ENCODE measurements at places on chromosomes 3 and 15.

DNA sequence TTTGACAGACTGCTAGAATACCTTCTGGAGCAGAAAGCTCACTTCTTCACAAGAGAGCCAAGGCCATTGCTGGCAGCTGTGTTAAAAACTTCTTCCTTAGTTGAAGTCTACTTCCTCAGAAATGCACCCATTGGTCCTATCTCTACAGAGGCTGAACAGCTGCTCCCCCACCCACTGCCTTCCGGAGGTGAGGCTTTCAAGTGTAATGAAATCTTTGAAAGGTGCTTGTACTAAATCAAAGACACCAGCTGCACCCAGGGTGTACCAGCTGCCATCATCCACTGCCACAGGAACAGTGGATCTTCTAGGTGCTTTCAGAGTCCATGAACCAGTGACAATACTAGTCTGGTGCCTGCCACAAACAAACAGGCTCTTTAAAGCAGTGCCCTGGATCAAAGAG lies 26.4 kb upstream of the HERC1 start:
- no peak for DNase-seq

- DNase-seq = no peak
Measured at GRCh38 chr3:115624901-115625300, 1.6 kb downstream of the GAP43 start.

DNA sequence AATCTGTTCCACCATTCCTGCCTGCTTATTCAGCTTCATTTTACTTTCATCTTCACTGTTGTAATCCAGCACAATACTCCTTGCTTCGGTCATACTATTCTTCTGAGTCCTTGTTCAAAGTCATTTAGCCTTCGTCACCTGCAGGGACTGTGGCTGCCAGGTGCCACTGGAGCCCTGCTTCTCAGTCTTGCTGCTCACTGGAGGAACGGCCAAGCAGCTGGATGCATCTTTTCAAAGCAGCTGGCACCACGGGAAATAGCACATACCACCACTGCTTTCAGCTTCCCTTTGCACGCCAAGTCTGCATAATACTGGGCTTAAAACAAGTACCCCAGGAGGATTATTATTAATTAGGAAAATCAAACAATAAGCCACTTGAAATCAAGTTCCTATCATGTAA lies 287.6 kb downstream of the BCHE start:
- no peak for DNase-seq

- DNase-seq = no peak
Measured at GRCh38 chr3:99504258-99504657, 134.1 kb upstream of the COL8A1 start.

DNA sequence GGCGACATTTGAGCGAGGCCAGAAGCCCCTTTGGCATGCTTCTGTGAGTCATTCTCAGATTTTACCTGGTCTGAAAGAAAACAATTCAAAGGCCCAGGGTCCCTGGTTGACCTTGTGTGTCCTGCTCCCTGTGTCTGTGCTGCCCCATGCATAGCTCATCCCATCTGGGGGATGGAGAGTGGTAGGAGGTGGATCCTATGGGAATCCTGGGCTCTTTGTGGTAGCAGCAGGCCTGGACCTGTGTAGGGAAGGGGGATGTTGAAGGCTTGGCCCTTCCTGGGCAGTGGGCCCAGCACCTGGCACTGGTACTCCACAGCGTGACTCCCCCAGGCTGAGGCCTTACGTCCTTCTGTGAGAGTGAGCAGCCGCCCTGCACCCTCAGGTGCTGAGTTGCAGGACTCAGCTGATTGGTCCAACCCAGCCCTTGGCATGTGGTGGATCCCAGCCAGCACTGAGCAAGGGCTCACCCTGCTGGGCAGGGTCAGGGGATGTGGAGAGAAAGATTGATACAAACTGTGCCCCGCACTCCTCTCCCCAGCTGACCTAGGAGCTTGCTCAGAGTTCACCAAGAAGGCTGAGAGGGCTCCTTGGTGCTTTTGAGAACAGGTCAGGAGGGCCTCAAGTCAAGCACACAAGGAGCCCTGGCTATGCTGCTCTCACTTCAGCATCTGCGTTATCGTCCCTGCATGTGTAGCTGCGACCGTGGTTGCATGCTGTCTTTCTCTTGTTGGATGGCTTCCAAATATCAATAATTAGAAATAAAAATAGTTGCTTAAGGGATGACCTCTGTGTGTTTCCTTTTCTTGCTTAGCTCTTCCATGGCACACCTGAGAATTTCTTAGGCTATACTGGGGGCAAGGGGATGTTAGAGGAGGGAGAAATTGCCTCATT lies 21.4 kb upstream of the JMJD7 start:
- DNase-seq = no peak

- DNase-seq = no peak
Measured at GRCh38 chr15:73965094-73965757, 26.9 kb downstream of the STOML1 start.

GRCh38 chr15:46732060-46732459 lies 985.2 kb upstream of the SEMA6D start:
- no peak for DNase-seq

GRCh38 chr15:101114610-101115009 lies 137.2 kb downstream of the CHSY1 start:
- no peak for DNase-seq

GRCh38 chr3:133042778-133043177 lies 4.6 kb downstream of the TMEM108 start:
- DNase-seq = no peak

DNA sequence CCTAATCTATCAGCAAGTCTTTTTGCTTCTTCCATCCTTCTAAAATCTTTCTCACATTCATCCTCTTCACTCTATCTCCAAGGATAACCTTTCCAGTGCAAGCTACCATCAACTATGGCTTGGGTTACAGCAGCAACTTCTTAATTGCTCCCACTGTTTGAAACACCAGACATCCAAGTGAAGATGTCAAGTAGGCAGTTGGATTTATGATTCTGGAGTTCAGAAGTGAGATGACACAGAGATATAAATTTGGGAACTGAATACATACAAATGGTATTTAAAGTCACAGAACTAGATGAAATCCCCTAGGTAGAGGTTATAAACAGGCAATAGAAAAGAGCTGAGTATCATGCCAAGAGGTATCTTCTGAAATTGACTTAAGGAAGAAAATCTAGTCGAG lies 3.7 kb downstream of the UBR1 start:
- DNase-seq = no peak

- no peak for DNase-seq
Measured at GRCh38 chr3:107987036-107987939, 103.5 kb downstream of the CD47 start.

DNA sequence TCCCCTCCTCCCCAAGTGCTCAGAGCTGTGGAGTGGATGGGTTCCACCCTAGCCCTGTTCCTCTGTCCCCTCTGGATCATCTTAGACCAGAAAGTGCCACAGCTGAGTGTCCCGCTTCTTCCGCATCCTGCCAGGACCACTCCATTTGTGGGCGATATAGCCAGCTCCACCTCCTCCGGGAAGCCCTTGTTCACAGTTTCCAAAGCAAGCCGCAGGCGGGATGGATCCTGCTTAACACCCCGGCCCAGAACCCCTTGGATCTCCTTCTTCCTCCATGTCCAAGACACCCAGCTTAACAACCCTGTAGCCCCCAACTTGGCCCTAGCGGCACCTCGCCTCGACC lies 490 bp upstream of the ALAS1 start:
- no peak for DNase-seq

DNA sequence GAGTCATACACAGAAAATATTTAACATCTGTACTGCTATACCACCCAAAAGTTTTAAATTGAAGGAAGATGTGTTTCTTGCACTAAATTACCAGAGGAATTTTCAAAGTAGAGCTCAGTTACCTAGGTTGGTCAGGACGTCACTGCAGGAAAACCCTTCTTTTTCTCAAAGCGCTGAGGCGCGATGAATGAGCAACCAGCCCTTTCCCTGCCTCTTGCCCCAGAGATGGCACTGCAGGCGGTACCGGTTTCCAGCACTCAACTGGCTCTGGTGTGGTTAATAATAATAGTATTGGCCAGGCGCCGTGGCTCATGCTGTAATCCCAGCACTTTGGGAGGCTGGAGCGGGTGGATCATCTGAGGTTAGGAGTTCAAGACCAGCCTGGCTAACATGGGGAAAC lies 49.3 kb downstream of the HES1 start:
- DNase-seq = no peak

GRCh38 chr15:59686389-59686788 lies 2.7 kb downstream of the BNIP2 start:
- DNase-seq = no peak

DNA sequence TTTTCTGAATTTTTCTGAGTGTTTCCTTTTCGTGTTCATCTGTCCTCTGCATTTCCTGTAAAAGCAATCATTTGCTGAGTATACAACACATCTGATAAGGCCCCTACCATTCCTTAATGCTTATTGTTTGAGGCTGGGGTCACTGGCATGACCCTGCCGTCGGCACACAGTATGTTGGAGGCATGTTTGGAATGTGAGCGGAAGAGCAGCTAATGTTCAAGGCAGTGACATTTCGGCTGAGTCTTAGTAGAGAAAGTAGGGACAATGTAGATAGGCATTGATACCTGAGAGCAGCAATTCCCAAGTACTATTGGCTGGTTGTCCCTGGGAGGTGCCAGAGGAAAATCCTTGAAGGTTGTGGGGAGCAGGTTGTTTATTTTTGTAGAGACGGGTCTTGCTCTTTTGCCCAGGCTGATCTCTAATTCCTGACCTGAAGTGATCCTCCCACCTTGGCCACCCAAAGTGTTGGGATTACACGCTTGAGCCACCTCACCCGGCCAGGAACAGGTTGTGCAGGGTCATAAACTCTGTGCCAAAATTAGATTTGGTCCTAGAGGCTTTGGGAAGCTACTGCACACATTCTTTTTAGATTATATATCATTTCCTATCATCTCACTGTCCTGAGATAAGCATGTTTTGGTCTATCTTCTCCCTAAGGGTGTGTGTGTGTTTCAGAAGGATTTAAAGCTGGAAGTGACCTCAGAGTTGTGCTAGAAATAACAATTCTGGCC lies 13.5 kb downstream of the PTPN23 start:
- no peak for DNase-seq

- DNase-seq = no peak
Measured at GRCh38 chr15:34206011-34206410, 3.9 kb downstream of the KATNBL1 start.

- DNase-seq = peak; percentile 1
Measured at GRCh38 chr15:78000091-78000926, 77.2 kb downstream of the TBC1D2B start.

GRCh38 chr15:54373332-54373731 lies 395.1 kb downstream of the UNC13C start:
- DNase-seq = no peak

DNA sequence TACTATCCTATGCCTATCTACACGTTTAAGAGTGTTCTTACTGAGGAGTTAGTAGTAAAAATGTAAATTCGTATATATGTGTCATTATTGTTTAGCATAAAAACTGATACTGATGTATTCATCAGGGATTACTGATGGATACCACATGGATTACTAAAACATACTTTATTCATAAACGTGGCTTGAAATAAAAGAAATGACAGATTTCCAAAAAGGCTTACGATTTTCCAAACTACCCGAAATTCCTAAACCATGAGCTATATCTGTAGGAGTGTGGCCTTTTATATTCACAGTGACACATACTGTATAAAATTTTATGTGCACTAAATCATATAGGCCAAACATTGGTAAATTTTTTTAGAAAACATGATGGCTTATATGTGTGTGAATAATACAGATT lies 6.9 kb downstream of the TSC22D2 start:
- no peak for DNase-seq

GRCh38 chr3:36837089-36837488 lies 72.7 kb upstream of the DCLK3 start:
- no peak for DNase-seq

DNA sequence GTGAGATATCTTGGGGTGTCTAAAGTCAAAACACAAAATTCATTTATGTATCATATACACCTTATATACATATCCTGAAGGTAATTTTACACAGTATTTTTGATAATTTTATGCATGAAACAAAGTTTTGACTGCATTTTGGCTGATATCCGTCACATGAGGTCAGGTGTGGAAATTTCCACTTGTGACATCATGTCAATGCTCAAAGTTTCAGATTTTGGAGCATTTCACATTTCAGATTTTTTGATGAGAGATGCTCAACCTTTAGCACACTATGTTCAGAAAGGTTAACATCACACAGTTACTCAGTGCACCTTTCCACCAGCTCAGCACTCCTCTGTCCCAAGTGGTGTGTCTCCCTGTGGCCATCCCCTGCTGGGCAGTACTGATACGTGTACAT lies 37.7 kb upstream of the CPB1 start:
- DNase-seq = no peak

GRCh38 chr3:193572426-193572908 lies 17.8 kb upstream of the ATP13A4 start:
- DNase-seq = peak; percentile 17

DNA sequence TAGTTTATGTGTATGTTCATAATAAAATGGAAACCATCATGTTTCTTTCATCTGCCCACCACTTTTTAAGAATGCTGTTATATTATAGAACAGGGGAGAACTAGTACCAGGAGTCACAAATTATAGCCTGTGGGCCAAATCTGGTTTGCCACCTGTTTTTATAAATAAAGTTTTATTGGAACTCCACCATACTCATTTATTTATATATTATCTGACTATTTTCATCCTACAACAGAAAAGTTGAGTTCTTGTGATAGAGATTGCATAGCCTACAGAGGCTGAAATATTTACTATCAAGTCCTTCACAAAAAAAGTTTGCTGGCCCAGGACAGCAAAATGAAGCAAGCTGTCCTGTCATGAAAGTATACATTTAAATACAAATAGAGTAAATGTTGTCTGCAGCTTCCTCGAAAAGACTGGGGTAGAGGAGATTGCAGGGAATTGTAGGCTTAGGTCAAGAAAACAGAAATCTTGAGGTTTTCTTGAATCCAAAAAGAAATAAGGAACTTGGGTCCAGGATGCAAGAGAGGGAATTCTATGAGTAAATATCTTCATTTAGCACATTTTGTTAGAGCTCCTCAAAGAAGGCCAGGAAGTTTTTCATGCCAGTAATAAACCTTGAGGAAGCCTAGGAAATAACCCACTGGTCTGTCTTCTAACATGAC lies 41.1 kb downstream of the FILIP1L start:
- DNase-seq = no peak

GRCh38 chr3:59573911-59574310 lies 524.1 kb upstream of the CFAP20DC start:
- DNase-seq = no peak

- DNase-seq = no peak
Measured at GRCh38 chr3:18648868-18649462, 223.8 kb upstream of the SATB1 start.

DNA sequence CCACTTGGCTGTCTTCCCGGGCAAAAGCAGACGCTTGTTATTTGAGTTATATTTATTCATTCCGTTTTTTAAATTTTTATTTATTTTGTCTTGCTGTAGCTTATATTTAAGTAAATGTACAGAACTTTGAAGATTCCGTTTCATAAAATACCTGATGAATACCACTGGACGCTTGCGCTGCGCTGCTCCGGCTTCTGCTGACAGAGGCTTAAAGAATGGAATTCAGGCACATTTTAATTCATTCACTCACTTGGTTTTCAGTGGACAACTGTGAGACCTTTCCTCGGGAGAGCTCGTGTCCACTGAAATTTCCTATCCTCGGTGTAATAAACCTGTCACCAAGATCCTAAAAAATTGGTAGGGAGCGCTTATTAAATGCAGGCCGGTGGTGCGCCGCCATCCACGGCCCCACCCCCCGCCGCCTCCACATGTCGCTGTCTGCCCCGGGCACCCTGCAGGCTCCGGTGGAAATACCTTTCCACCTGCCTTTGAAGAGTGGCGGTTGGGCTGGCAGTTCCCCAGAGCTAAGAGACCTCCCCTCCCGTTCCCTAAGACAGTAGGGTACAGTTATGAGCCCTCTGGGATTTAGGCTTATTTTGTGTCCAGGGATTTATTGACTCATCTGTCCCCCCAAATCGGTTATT lies 62.5 kb upstream of the UBE2E1 start:
- no peak for DNase-seq

- no peak for DNase-seq
Measured at GRCh38 chr3:29373131-29373680, 92.3 kb downstream of the RBMS3 start.
